ENCODE measurements at places on chromosomes 12 and 14. TPM values are rescaled to one million over a fixed set of nuclear protein-coding genes. Genes with fewer than 3 reads are reported as not detected.

DNA sequence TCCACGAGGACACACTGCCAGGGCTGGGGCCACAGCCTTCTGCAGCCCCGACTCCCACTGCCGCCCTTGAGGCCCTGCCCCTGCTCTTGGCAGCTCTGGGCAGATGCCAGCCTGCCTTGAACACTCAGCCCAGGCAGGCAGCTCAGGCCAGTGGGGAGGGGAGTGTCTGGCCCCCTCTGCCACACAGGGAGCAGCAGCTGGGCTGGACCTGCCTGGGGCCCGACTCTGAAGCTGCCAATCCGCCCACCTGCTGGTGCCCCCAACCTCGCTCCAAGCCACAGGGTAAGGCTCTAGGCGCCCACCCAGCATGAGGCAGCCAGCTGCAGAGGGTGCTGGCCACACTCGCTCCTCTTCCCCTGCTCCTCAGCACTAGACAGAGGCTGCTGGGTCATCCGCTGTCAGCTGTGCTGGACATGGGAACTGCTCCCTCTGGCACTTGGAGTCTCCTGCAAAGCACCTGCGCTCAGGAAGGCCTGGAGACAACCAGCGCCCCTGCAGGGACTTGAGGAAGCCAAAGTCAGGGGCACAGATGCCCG lies 24.6 kb upstream of the NUDT14 start:
- no peak for DNase-seq

Gene SLC10A1
- total RNA-seq = not detected

Gene CCDC197
- not detected for total RNA-seq

DNA sequence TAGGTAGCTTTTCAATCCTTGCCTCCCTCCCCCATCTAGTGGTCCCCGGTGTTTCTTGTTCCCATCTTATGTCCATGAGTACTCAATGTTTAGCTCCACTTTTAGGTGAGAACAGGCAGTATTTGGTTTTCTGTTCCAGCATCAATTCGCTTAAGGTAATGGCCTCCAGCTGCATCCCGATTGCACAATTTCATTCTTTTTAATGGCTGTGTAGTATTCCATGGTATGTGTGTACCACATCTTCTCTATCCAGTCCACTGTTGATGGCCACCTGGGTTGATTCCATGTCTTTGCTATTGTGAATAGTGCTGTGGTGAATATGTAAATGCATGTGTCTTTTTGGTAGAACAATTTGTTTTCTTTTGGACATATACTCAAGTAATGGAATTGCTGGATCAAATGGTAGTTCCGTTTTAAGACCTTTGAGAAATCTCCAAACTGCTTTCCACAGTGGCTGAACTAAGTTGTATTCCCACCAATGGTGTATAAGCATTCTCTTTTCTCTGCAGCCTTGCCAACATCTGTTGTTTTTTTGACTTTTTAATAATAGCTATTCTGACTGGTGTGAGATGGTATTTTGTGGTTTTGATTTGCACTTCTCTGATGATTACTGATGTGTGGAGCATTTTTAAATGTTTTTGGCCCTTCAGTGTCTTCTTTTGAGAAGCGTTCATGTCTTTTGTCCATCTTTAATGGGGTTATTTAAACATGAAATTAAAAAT lies 34.2 kb upstream of the ASPG start:
- DNase-seq = no peak

DNA sequence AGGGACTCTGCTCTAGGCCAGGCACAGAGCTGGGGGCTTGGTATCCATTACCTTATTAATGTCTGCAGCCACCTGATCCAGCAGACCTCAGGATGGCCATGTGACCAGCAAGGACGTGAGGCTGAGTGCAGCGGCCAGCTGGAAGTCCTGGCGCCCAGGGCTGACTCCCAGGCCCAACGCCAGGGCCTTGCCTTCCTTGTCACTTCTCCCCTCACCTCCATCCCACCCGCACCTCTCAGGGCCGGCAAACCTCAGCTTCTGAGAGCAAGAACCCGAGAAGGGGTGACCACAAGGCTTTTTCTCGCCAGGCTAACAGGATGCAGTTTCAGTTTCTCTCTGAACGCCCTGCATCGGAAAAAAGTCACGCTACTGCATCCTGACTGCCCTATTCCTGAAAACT lies 15.4 kb downstream of the RAB35 start:
- DNase-seq = no peak

DNA sequence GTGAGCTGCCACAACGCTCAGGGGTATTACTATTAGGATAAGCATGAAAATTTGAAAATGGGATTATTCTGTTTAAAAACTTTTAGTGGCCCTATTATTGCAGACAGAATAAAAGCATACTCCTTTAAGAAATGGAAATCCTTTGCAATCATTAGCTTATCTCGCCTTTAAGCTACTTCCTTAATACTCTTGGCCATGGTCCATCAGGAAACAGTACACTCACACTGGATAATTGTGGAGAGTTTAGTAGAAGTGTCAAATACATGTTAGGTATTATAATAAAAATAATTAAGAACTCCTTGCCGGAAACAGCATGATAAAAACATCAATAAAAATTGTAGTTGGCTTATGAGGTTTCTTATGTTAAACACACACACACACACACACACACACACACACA lies 100.4 kb upstream of the PPFIA2 start:
- no peak for DNase-seq

GRCh38 chr14:100839315-100839585 lies 13.3 kb downstream of the MEG3 start:
- no peak for DNase-seq

GRCh38 chr14:74863274-74863673 lies 12.7 kb downstream of the PROX2 start:
- no peak for DNase-seq

GRCh38 chr14:77197988-77198387 lies 16.4 kb downstream of the TMEM63C start:
- no peak for DNase-seq

DNA sequence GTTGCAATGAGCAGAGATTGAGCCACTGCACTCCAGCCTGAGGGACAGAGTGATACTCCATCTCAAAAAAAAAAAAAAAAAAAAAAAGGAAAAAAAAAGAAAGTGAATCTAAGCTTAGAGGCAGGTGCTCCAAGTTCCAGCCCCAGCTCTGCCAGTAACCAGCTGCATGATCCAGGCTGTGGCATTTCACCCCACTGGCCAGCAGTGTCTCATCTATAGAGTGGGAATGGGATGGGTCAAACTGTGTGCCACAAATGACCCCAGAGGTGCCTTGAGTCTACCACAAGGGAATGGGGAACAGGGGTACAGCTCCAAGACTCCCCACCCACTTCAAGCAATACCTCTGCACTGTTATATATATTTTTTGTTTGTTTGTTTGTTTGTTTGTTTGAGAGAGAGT lies 5.0 kb downstream of the PLEKHD1 start:
- DNase-seq = no peak

- DNase-seq = no peak
Measured at GRCh38 chr14:102278631-102278935, 26.4 kb downstream of the MOK start.

Gene PPP4R4
- 0.22 TPM for total RNA-seq

GRCh38 chr12:107319533-107320032 lies 226.2 kb upstream of the CRY1 start:
- DNase-seq = no peak

DNA sequence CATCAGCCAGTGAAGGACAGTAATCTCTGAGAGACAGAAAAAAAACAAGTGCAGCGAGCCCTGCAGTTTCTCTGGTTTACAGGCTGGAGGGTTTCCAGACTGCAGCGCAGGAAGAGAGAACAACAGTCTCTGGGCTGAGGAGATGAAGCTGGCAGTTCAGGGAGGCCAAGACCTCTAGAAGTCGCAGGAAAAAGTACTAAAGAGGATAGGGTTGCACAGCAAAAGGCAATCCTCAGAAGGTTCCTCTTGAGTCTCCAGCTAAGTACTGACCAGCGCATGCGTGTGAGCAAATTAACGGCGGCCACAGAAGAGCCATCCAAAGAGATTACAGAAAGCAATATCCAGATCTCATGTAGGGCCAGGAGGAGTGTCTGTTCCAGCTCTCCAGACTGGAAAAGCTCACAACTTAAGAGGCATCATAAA lies 12.2 kb upstream of the CCDC60 start:
- DNase-seq = no peak

GRCh38 chr12:111424189-111424792 lies 18.6 kb downstream of the SH2B3 start:
- no peak for DNase-seq

Gene B4GALNT3
- 19.3 TPM for total RNA-seq

GRCh38 chr12:70756791-70757190 lies 119.6 kb upstream of the PTPRB start:
- no peak for DNase-seq

DNA sequence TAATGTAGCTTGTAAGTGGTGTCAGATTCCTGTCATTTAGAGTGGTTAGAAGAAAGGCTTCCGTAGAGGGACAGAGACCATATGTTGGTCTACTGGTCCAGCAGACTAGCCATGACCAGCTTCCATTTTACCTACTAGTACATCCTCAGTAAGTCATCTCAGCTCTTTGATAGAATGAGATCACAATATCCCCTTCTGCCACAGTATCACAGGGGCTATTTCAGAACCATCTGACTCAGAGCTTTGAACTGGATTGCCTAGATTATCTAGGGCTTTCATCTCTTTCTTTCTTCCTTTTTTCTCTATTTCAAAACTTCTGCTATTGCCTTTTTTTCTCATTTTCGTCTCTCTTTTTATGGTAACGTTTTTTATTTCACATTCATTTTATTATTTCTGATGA lies 4.7 kb downstream of the ZDHHC17 start:
- no peak for DNase-seq

DNA sequence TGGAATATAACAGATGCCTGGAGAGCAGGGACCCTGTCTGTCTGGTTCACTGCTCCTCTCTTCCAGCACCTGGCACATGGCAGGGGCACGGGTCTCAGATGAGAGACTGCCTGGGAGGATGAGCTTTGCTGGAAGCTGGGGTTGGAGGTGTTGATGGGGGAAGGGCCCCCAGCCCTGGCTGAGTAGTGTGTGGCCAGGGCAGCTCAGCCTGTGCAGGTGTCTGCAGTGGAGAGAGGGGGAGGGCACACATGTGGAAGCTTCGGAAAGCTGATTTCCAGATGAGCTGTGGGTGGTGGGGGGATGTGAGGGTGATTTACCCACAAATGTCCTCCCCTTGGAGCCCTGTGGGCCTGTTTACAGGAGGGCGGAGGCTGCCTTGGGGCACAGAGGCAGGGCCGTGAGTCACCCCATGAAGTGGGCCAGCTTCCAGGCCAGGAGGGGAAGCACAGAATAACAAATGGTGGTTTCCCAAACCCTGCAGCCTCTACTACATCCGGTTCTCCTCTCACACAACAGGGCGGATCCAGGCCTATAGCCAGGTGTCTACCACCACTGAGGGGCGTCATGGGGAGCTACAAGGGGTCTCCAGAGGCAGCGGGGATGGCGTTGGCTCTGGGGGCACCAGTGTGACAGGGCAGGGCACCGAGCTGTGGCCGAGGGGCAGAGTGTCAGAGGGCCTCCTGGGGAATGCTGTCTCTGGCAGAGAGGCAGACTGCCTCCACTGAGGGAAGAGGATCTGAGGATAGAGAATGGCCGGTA lies 11.0 kb downstream of the KRT7 start:
- DNase-seq = peak; percentile 80

GRCh38 chr12:128069359-128069997 lies 197.5 kb upstream of the TMEM132C start:
- no peak for DNase-seq
